ENCODE measurements at places on chromosomes 5 and 9.
A peak's percentile ranks its signal among the peaks of the same experiment; 100 is the strongest.

- DNase-seq, result peak; percentile 78
Observed at GRCh38 chr9:104091708-104092107, 2.4 kb upstream of the SMC2 start.

GRCh38 chr5:172642486-172642885 is 1.4 kb downstream of the NEURL1B start:
- no peak for DNase-seq

GRCh38 chr5:2480871-2481270 is 270.6 kb downstream of the IRX2 start:
- no peak for DNase-seq

DNA sequence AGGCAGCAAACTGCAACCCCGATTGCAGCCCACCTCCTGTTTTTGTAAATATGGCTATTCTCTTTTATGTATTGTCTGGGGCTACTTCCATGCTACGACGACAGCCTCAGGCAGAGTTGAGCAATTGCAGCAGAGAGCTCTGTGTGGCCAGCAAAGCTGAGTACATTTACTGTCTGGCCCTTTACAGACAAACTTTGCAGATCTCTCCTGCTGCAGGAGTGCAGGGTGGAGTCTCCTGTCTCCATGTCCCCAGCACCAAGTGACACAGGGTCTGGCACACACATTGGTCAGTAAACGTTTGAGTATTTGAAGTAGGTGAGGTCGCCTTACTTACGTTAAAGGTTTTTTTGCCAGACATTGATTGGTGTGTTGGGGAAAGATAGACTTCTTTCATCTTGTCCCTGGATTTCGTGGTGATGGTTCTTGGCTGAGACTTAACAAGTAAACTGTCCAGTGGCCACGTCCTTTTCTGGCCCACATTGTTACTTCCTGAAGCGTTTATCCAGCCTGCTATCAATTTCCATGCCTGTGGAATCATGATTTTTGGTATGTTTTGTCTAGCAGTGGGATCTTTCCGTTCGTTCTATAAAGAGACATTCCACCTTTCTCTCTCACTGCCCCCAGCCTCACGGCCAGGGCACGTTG is 27.2 kb downstream of the PRRC2B start:
- no peak for DNase-seq

- DNase-seq, result no peak
Observed at GRCh38 chr9:113572076-113572861, 108.7 kb downstream of the RGS3 start.

DNA sequence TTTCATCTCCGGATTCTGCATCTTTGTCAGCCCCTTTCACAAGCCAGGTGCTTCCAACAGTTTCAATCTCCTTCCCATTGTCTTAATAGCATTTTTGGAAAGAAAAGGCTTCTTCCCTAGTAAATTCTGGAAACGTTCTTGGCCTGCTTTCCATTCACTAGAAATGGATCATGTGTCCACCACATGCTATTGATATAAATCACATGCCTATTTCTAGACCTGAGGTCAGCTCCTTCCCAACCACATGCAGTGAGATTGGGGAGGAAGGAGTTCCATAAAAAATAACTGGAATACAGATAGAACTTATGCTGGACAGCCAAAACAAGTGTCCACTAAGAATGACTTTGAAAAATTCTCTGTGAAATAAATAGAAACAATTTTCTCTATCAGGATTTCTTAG is 181.6 kb upstream of the TMEM161B start:
- DNase-seq, result no peak

DNA sequence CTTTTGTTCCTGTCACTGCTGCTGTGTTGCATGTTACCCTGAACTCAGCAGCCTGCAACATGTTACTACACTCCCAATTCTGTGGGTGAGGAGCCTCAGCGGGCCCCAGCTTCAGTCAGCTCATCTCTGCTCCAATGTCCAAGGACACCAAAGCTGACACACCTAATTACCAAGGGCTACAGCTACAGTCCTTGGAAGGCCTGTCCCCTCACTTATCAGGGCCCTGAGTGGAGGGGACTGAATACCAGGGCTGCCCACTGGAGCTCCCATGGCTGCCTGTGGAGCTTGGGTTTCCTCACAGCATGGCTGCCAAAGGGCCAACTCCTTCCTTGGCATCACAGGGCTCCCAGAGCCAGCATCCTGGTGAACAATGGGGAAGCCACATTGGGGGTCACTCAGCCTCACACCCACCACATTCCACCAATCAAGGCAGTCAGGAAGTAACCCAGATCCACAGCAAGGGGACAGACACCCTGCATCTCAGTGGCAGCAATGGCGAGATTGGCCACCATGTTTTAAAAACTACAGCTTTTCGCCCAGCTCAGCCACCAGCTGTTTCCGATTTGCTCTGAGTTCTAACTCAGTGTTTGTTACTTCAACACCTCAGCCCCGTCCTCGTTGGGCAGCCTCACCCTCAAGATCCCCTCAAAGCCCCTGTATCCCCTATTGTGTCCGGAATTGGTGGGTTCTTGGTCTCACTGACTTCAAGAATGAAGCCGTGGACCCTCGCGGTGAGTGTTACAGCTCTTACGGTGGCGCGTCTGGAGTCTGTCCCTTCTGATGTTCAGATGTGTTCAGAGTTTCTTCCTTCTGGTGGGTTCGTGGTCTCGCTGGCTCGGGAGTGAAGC is 18.9 kb downstream of the SEMA4D start:
- no peak for DNase-seq

- DNase-seq, result no peak
Observed at GRCh38 chr5:134125039-134126015, 10.8 kb downstream of the TCF7 start.

GRCh38 chr5:62011089-62011664 is 294.8 kb upstream of the KIF2A start:
- DNase-seq, result no peak

- no peak for DNase-seq
Observed at GRCh38 chr5:60339691-60340201, 360.2 kb downstream of the DEPDC1B start.

- DNase-seq, result no peak
Observed at GRCh38 chr9:130530938-130531337, 48.4 kb upstream of the FUBP3 start.

GRCh38 chr5:121963392-121963791 is 1.6 kb downstream of the SRFBP1 start:
- DNase-seq, result no peak

- peak; percentile 89 for DNase-seq
Observed at GRCh38 chr9:104743376-104743985, 4.0 kb upstream of the NIPSNAP3A start.

GRCh38 chr5:1445689-1446601 is 705 bp upstream of the SLC6A3 start:
- no peak for DNase-seq

- peak; percentile 31 for DNase-seq
Observed at GRCh38 chr5:56561-57290, 35.2 kb upstream of the PLEKHG4B start.

GRCh38 chr5:143432658-143433239 is 29.3 kb upstream of the NR3C1 start:
- no peak for DNase-seq

- peak; percentile 57 for DNase-seq
Observed at GRCh38 chr5:123549256-123549904, 37.4 kb downstream of the CSNK1G3 start.

- no peak for DNase-seq
Observed at GRCh38 chr9:103078581-103078980, 83.4 kb downstream of the CYLC2 start.

DNA sequence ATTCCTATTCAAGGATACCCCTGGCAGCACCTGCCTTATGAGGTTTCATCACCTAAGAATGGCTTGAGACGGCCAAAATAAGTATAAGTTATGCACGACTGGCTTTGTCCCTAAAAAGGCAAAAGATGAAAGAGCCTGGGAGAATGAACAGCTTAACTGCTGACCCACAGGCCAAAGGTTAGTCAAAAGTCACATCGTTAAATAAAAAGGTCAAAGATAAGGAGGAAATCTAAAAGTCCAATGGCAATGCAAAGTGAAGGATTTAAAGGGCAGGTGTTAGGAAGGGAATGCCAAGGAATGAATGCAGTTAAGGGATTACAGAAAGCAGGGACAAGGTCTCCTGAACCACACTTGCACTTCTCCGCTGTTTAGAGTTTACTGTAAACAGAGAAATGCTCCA is 5.6 kb downstream of the TAL2 start:
- no peak for DNase-seq

- DNase-seq, result peak; percentile 92
Observed at GRCh38 chr5:159764283-159765134, 151.8 kb upstream of the ADRA1B start.

DNA sequence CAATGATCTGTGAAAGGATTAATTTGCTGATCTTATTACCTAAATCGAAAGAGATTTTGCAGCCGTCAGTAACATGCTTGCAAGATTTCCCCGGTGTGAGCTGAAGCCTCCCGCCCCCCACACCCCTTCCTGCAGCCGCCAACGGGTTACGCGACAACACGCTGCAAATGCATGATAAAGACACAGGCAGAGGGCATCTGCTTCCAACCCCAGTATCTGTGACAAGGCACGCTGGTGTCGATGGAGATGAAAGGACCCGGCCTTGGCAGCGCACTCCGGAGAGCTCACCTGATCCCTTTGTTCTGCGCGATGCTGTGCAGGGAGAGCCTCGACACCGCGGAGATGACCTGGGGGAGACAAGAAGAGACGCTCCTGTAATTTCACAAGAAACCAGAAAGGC is 122.9 kb upstream of the SARDH start:
- peak; percentile 40 for DNase-seq

GRCh38 chr5:154172785-154173184 is 17.7 kb upstream of the GALNT10 start:
- no peak for DNase-seq

GRCh38 chr5:150608991-150609390 is 31.5 kb upstream of the SYNPO start:
- no peak for DNase-seq
